CD4-positive, alpha-beta T cell treated with Interleukin-15 for 4 hours (primary cell): ENCODE measurements at places on chromosomes 11 and 22.
A peak's percentile ranks its signal among the peaks of the same experiment; 100 is the strongest.

DNA sequence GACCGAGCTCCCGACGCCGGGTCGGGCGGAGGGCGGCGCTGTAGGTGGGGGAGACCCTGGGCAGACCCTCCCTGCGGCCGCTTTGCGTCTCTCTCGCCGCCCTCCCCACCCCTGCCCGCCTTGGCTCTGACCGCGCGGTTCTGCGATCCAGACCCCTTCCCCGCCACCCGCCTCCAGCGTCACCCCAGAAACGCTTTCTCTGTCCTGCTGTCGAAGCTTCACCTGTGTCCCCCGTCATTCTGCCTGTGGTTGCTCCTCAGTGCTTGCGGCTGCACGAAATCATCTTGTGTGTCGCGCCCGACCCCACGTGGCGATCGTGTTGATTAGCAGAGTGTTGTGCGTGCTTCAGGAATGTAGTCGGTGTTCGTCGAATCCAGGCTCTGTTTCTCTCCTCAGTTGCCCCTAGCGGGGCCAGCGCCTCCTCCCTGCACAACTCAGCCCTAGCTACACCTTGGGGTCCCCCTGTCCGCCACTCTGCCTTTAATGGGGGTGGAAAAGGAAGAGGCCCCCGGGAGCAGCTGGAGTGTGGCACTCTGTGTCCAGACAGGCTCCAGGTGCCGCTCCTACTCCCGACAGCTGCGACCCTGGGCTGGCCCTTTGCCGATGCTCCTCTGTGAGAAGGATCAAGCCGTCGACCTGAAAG is 851 bp downstream of the PTDSS2 start:
- DNase-seq, result peak; percentile 80

- no peak for DNase-seq
Observed at GRCh38 chr11:106161775-106162634, 84.5 kb downstream of the AASDHPPT start.

GRCh38 chr22:20863366-20863765 is 4.6 kb downstream of the SNAP29 start:
- DNase-seq, result no peak

- no peak for DNase-seq
Observed at GRCh38 chr11:64429970-64430369, 71.0 kb downstream of the RPS6KA4 start.

GRCh38 chr22:35617137-35617755 is at the start of gene MB:
Gene MB (minus strand): TSS chr22:35617329. CDS start chr22:35617257, 72 bp downstream.
- no peak for DNase-seq
